ENCODE measurements at places on chromosomes 7 and 10. TPM values are rescaled to one million over a fixed set of nuclear protein-coding genes. Genes with fewer than 3 reads are reported as not detected.

MOGAT3 gene
- total RNA-seq = not detected

IQUB gene
- not detected for total RNA-seq

TES gene
- 90.6 TPM for total RNA-seq

NUTM2E gene
- not detected for total RNA-seq

NME8 gene
- not detected for total RNA-seq

NRG3 gene
- not detected for total RNA-seq

OPN1SW gene
- not detected for total RNA-seq

SFMBT2 gene
- 12.8 TPM for total RNA-seq

ITGA8 gene
- total RNA-seq = not detected

DNA sequence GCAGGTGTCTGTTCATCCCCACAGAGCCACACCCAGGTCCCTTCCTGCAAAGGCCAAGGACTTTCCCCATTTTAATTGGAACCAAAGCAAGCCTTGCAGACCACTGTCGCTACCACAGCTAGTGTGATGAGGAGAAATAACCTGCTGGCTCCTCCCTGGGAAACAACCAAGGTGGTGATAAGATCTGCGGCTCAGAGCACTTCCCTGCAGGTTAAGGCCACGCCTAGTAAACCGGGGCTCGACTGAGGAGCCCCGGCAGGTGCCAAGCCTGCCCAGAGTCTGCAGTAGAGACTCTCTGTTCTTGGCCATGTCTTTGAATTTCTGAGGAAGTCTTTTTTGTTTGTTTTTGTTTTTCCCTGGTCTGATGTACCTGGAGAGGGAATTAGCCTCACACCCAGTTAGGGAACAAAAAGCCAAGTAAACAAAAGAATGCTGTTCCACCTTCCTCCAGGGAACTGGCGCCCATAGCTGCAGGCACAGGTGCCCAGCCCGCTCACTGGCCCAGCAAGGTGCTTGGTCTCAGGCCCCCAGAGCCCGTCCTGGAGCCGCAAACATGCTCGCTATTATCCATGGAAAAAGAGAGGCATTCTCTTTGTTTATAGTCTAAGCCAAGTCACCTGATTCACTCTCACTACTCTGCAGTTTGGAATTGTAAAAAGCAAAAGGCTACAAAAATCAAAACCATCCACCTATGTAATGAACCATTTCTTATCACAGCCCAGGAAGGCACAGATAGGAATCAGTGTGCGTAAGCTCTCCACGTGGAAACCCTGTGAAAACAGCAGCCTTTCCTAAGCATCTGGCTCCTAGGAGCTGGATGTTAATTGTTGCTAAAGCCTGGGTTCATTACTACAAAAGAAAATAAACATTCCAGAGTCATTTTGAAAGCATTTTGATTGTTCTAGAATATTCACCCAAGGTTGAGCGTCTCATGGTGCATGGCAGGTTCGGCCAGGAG, 2.7 kb downstream of the GPR146 start:
- DNase-seq = peak; percentile 48

DNA sequence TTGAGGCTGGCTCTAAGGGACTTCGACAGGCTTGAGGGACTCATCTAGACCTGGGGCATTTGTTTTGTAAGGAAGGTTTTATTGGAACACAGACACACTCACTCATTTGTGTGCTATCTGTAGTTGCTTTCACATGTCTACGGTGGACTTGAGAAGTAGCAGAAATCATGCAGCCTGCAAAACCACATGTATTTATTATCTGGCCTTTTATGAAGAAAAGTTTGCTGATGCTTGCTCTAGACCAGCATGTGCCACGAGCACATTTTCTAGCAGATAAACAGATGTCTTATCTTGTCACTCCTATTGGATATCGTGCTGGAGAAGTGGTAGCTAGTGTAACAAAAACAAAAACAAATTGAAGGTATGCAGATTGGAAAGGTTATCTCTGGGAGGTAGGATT, 9.8 kb downstream of the UPP1 start:
- no peak for DNase-seq

DNA sequence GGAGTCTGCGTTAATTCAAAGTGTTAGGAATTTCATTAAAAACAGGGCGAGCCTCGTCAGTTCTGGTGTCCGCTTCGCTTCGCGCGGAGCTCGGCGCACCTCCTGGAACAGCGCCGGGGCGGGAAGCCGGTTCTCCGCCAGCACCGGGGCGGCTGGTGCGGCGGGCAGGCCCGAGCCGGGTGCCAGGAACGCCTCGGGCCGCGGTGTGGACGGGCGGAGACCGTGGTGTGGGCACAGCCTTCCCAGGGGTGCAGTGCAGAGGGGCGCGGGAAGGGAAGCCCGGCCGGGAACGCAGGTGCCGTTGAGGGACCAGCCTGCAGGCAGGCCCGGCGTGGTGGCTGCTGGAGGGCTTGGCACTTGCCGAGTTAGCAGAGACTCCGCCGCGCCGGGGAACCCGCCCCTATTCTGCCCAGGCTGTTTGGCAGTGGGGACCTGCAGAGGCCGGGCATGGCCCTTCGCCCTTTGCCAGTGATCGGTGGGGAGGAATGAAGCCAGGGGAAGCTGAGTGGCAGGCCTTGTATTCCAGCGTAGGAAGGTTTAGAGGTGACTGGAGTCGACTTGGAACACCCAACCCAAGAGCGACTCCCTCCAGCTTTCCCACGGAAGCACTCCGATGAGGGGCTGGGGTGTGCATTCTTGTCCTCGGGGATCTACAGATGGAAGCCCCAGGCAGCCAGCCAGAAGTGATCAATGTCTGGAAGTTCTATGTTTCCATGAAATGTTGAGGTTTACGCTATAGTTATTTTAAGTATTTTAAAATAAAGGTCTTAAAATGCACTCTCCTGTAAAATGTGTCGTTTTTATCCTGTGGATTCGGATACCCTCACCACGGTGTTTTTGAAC, 945 bp upstream of the RHEB start:
- peak; percentile 51 for DNase-seq

- no peak for DNase-seq
These were observed 12.5 kb upstream of the ST7 start for GRCh38 chr7:116940689-116941370.

DNA sequence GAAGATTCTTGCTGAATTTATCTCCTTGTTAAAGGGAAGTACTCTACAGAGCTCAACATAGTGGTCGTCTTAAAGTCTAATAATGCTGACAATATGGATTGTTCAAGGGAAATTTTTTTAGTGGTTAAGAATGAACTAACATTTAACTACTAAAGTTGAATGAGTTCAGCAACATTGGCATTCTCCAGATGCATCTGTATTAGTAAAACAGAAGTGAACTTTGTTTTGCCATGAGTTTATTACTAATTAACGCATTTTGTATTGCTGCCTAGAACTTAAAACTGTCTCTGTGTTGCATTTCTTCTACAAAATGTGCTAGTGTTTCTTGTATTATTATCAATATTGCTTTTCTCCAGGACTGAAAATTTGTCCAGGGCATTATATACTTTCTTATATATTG, 67.5 kb downstream of the C1GALT1 start:
- DNase-seq = no peak

- DNase-seq = peak; percentile 8
These were observed 20.4 kb upstream of the ANTXRL start for GRCh38 chr10:46266306-46266985.

DNA sequence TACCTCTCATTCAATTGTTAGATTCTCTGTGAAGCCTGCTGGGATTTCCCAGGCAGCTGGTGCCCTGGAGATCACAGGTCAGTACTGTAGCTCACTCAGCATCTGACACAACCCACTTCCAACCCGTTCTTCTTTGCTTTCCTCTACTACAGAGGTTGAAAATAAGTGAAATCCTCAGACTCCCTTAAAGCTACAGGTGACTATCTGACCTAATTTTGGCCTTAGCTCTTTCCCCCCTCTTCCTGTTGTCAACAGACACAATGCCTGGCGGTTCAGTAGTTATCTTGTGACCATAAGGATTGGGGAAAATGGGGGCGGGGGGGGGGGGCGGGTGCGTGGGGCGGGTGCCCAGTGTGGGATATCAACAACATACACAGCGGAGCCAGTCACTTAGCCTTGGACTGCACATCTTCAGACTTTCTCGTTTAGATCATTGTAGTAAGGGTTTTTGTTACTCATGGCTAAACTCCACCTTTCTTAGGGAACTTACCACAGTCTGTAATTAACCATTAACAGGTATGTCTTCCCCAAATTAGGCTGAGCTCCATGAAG, 37.8 kb downstream of the MTPN start:
- no peak for DNase-seq

DNA sequence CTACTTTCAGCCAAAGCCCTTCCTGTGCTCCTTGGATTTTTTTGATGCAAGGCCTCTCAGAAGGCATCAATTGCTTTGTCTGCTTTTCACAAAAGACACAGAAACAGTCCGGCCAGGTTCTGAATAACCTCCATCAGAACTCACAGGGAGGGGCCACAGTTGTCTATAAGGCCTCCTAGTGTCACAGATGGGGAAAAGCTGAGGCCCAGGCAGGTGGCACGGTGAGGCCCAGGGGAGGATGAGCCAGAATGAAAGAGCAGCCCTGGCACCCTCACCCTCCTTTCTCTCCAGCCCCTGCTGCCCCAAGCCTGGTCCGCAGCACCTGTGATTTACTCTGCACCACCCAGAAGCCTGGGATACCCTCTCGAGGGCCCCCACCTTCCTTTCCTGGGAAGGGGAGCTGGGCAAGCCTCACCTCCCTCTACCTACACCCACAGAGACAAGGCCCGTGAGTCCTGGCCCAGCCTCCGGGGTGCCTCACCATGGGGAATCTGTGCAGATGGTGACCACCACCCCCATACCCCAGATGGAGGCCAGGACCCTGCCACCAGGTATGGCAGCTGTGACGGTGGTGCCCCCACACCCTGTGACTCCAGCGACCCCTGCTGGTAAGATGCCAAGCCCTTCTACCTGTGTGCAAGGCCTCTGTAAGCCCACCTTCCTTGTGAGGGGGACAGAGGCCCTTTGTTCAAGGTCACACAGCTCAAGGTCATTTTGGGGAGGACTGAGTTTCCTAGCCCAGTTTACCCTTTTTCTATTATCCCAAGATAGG, 26.2 kb upstream of the ZNF467 start:
- DNase-seq = peak; percentile 67

GRCh38 chr7:3063016-3063753, 19.5 kb upstream of the CARD11 start:
- peak; percentile 94 for DNase-seq

DNA sequence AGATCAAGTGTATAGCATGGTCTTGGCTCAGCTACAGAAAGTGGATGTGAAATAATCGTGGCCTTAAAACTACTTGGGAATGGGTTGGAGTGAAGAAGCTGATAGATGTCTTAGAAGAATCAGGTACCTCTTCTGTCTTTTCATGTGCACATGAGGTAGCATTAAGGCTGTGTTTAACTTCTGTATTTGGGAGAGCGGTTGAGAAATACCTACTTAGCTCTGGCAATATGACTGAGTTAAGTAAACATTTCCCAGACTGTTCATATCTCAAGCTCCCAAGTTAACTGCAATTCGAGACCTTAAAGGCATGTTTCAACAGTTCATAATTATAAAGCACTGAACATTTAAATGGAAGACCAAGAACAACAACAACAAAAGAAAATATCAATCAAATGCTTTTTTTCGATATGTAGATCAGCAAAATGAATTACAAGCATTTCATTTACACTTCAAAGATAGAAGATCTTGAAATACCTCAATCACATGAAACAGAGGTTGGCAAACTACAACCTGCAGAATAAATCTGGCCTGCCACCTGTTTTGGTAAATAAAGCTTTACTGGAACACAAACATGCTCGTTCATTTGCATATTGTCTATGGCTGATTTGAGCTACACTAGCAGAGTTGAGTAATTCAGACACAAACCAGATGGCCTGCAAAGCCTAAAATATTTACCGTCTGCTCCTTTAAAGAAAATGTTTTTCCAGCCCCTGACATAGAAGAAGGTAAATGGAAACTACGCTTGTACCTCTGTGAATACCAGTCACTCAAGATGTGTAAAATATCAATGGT, 337.1 kb upstream of the GLI3 start:
- DNase-seq = no peak

DNA sequence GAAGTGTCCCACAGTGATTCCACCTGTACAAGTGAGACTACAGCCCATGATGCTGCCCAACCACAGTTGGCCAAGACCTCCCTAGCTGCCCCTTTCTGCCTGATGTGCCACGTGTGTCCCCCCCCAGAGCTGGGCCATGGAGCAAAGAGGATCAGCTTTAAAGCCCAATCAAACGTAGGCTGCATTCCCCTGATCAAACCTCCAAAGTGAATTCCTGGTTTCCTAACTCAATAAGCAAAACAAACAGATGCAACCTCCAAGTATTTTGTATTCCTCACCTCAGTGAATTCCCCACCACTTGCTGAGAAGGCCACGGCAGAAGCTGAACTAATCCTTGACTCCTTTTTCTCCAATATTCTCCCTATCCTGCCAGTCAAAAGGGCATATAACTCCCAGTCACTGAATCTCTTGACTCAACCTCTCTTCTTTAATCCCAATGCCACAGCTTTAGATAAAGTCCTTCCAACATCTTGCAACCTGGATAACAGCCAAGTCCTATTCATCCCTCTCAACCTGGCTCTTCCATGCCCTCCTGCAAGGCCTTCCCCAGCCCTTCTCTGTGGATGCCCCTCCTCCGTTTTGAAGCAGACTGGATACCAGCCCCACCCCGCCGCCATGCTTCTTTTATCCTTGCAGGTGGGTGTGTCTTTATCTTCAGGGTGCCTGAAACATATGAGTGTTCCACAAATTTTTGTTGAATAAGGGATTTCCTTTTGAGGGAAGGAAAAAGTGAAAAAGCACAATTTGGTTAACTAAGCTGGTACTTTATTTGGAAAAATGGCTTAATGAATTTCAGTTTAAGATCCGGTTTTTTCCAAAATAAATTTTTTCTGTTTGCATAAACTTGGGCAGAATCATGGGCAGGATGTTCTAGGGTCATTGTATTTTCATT, 285.2 kb upstream of the MKLN1 start:
- DNase-seq = no peak

- DNase-seq = no peak
These were observed 188.1 kb upstream of the TMEM72 start for GRCh38 chr10:44723082-44723481.

DNA sequence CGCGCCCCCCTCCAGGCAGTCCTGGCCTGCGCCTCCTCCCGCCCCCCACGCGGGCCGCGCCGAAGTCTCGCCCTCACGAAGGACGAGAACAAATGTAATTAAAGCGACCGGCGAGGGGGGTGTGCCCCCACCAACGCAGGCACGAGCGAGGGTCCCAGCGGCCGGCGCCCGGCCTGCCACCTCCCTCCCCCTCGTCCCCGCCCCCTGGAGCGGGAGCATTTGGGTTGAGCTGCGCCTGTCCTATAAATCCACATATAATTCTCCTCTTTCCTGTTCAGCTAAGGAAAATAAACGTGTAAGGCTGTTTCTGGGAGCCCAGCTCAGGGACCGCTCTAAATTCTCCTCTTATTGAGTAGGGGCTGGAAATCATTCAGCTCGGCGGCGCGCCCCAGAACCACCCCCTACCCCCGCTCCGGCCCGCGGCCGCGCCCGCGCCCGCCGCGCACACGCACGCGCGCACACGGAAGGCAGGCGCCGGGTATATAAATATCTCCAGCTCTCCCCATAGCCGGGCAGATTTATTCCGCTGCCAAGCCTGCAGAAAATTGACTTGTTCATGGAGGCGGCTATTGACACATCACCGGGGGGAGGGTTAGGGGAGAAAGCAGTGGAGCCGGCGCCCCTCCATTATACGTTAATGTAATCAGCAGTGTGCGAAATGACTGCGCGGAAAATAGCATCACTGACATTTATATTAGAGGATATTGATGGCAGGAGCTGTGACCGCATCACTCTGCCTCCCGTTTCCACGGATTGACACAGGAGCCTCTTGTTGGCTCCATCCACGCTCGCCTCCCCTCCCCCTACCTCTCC, 61.6 kb upstream of the BTRC start:
- DNase-seq = peak; percentile 17

All from activated CD4-positive, alpha-beta memory T cell treated with anti-CD3 and anti-CD28 coated beads for 36 hours (primary cell).